ENCODE measurements at places on chromosomes 6 and 20. TPM values are rescaled to one million over a fixed set of nuclear protein-coding genes. Genes with fewer than 3 reads are reported as not detected.

GRCh38 chr20:953742-954141 lies 37.6 kb upstream of the ANGPT4 start:
- peaks cover 87% of the 10 kb centered on the region for H3K27me3 ChIP-seq
- H3K4me1 ChIP-seq, result no peaks in the 10 kb centered on the region
- no peak for DNase-seq
- no peaks in the 10 kb centered on the region for H3K36me3 ChIP-seq
- no peak overlapping the region for H3K27ac ChIP-seq

The MARCKS gene
- total RNA-seq, result 64.6 TPM

The POM121L2 gene
- not detected for total RNA-seq

GRCh38 chr6:43604174-43604573 lies 24.9 kb downstream of the GTPBP2 start:
- H3K27me3 ChIP-seq, result no peaks in the 10 kb centered on the region
- H3K36me3 ChIP-seq, result peaks cover 61% of the 10 kb centered on the region

The C6orf163 gene
- total RNA-seq, result 5.9 TPM

GRCh38 chr20:38897267-38897666 lies 28.9 kb upstream of the FAM83D start:
- H3K27ac ChIP-seq, result no peak overlapping the region
- no peak for DNase-seq
- peaks cover 13% of the 10 kb centered on the region for H3K4me1 ChIP-seq
- H3K4me3 ChIP-seq, result no peak overlapping the region
- H3K27me3 ChIP-seq, result peaks cover 85% of the 10 kb centered on the region

GRCh38 chr6:167570460-167571400 lies 245.8 kb downstream of the TTLL2 start:
- H3K36me3 ChIP-seq, result peaks cover 5% of the 10 kb centered on the region
- H3K27ac ChIP-seq, result no peak overlapping the region
- H3K4me1 ChIP-seq, result peaks cover 22% of the 10 kb centered on the region
- H3K27me3 ChIP-seq, result no peaks in the 10 kb centered on the region
- no peak for DNase-seq

The AIF1 gene
- not detected for total RNA-seq

Data from Calu3 (cell line).